ENCODE measurements at places on chromosomes 1 and 21.

GRCh38 chr1:4916610-4917009 lies 262.2 kb downstream of the AJAP1 start:
- no peak for DNase-seq

- DNase-seq: no peak
These were observed 41.1 kb upstream of the IL19 start for GRCh38 chr1:206729507-206729906.

GRCh38 chr1:29679316-29679715 lies 443.0 kb downstream of the PTPRU start:
- DNase-seq: no peak

DNA sequence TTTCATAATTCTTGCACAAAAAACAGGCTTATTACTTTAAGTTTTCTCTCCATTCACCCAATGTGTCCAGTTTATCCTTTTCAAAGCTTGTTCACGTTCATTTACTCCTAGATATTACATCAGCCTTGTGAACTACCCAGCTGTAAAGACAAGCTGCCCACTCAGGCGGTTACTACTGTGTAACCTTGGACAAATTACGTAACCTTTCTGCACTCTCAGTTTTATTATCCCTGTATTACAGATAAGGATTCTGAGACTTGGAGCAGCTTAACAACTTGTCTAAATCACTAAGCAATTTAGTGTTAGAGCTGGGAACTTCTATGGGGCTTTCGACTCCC lies 20.5 kb upstream of the LPAR3 start:
- DNase-seq: no peak

DNA sequence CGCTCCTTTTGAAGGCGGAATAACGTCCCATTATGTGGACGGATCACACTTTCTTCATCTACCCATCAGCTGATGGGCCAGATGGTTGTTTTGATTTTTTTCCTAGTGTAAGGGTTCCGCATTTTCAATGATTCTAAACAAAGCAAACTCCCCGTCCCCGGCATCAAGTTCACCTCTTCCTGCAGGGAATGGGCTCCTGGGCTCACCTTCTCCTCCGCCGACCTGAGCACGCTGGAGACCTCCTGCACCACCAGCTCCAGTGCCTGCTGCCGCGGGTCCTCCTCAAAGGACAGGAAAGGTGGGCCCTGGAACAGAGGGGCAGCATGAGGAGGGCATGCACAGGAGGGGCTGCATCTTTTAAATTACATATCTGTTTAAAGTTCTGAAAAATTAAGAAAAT lies 11.9 kb downstream of the C2CD2 start:
- no peak for DNase-seq

DNA sequence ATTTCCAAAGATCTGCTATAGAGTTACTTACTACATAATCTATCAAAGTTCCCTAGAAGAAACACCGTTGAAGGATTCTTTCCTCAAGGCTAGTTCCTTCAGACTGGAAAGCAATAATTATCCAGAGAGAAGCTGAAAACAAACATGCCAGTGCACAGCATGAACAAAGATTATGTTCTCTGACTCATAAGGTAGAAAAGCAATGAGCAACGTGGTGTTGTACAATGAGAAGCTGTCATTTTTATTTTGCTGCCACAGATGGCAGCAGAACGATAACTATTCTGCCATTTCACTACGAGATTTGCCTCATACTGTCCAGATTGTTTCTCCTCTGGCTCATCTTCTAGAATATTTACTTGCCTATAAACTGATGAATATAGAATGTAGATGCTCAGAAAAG lies 10.7 kb downstream of the EXTL2 start:
- no peak for DNase-seq

- DNase-seq: no peak
These were observed 1515.2 kb downstream of the PLA2G4A start for GRCh38 chr1:188343914-188344313.

DNA sequence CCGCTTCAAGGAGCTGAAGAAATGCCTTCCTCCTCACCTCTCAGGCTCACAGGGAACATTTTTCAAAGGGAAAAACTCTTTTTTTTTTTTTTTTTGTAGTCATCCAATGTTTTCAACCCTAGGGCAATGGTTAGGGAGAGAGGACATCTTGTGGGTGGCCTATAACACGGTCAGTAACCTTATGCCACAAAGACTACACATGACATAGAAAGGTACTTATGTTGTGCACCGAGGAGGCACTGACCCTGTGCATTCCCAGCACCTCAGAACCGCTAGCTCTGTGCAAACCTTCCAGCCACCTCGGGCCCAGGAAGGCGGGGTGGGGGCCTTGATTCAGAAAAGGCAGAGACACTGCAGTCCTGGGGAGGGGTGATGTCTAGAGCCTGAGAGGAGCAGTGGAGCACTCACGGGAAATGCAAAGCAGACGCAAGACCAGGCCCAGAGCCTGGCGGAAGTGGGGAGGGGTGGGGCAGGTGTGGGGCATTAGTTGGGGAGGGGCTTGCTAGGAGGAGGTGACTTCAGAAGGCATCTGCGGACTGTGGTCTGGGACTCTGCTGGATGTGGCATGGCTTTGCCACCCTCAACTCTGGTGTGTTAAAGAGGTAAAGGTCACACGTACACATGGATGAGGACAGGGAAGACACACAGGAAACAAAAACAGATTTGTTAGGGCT lies 68.6 kb downstream of the MDM4 start:
- no peak for DNase-seq

DNA sequence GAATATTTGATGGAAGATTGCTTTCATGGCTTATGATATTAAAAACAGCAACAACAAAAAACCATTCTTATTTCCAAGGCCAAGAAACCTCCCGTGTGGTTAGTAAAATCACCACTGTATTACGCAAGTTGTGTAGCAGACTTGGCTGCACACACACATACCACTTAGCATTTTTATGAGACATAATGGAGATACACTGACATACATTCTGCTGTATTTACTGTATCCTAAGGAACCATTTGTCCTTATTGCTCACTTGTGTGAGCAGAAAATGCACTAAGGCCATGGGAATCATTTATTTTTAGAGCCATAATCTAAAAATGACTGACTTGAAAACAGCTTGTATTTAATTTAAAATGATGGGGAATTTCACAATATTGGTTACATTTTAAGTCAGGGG lies 584 bp upstream of the C1orf141 start:
- DNase-seq: no peak

GRCh38 chr1:83970114-83970513 lies 28.8 kb downstream of the TTLL7 start:
- no peak for DNase-seq

DNA sequence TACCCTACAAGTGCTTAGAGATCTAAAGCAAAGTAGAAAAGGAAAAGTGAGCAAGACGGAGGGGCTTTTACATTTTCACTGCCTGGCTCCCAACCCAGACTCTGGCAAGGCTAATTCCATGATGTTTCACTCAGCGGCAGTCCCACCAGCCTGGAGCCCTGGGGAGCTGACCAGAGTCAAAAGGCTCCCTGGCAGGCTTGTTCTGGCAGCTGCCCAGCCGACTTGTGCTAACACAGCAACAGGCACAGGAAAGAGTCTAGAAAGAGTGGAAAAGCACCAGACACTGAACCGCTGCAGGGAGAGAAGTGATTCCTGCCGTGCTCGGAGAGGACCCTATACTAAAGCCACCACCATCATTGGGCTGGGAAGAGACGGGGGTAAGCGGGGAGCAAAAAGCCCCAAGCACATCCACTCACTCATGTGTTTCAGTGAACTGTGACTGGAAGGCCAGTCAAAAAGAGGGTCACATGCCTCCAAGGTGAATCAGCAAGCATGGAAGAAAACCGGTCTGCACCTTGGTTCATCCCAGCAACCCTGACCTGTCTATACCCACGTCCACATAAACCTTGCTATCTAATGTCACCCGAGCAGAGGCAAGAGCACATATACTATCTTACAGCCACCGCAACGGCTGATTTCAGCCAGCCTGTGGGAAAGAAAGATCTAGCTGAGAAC lies 8.0 kb downstream of the SMIM12 start:
- no peak for DNase-seq

- DNase-seq: no peak
These were observed 10.0 kb upstream of the CPLANE2 start for GRCh38 chr1:16246961-16247360.

- no peak for DNase-seq
These were observed 413.4 kb downstream of the CAMTA1 start for GRCh38 chr1:7198664-7199063.

- no peak for DNase-seq
These were observed 1.9 kb downstream of the OLIG2 start for GRCh38 chr21:33027401-33028286.

DNA sequence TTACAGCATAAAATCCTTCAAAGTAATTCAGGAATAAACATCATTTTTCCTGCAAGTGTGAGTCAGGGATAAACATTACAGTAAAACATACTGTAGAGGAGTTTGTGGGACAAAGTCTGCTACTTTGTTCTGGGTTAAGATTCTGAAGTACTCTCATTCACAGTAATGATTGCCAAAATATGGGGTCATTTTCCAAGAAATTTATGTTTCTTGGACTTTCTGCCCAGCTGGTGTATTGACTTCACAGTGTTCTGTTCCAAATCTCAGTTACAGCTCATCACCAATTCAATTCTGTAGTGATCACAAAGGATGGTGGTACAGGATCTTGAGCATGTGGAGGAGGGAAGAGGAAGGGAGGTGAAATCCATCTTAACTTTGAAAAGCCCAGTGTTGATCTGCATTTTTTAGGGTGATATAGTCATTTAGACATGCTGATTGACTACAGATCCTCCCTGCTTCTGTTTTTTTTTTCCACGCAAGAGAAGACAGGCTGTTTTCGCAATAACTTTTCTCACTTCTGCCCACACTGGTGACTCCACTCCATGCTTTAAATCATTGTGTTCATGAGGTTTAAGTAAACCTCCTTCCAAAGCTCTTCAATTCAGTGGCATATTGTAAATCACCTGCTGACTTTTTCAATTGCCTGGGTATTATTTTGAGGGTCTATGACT lies 60.4 kb upstream of the C1orf53 start:
- no peak for DNase-seq

DNA sequence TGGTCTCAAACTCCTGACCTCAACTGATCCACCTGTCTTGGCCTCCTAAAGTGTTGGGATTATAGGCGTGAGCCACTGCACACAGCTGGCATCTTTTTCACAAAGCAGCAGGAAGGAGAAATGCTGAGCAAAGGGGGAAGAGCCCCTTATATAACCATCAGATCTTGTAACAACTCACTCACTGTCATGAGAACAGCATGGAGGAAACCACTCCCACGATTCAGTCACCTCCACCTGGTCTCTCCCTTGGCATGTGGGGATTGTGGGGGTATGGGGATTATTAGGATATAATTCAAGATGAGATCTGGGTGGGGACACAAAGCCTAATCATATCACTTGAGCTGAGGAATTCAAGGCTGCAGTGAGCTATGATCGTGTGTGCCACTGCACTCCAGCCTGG lies 3.0 kb upstream of the MFSD2A start:
- DNase-seq: no peak

- no peak for DNase-seq
These were observed 5.2 kb downstream of the FOXD3 start for GRCh38 chr1:63327417-63328054.

- DNase-seq: no peak
These were observed 405.3 kb downstream of the TGFB2 start for GRCh38 chr1:218750216-218750970.

- no peak for DNase-seq
These were observed 30.9 kb downstream of the TYW3 start for GRCh38 chr1:74763807-74764206.

GRCh38 chr1:98221923-98222322 lies 301.1 kb upstream of the DPYD start:
- DNase-seq: no peak

Measured in putamen (tissue), 1 donor.